ENCODE measurements at places on chromosomes 13 and 19.

DNA sequence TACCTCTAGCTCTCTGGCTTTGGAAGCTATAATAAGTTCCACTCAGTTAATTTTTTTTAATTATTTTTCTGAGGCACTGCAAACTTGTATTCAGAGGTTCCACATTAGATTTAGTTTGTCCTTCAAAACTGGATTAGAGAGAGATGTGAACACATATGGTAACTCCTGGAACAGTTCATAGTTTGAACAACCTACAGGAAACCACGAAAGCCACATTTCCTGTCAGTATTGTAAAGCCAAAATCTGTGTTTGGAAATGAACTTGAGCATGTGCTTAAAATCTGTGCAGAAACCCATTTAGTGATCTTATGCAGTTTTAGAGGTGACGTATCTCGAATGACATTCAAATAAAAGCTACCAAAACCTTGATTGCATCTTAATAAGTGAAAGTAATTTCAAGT, 1952.0 kb downstream of the OLFM4 start:
- no peak for DNase-seq

DNA sequence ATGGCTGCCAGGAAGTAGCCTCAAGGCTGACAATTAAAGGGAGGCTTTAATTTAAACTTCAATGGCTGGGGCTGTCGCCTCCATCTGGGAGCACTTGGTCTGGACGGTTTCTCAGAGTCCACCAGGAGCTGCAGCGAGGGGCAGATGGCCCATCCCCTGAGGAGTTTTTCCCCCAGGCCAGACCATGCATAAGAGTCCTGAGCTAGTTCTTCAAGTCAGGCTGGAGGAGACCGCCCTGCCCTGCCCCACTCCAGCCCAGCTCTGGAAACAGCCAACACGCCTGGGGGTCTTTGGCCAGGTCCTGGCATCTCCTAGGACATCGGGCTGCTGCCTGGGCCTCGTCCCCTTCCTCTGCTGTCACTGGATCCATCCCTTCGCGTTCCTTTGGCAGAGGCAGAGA, 5.3 kb upstream of the ACTN4 start:
- no peak for DNase-seq

GRCh38 chr13:110379358-110379757, 72.3 kb downstream of the COL4A2 start:
- no peak for DNase-seq

- no peak for DNase-seq
Measured at GRCh38 chr19:6026390-6027227, 48.7 kb upstream of the RANBP3 start.

DNA sequence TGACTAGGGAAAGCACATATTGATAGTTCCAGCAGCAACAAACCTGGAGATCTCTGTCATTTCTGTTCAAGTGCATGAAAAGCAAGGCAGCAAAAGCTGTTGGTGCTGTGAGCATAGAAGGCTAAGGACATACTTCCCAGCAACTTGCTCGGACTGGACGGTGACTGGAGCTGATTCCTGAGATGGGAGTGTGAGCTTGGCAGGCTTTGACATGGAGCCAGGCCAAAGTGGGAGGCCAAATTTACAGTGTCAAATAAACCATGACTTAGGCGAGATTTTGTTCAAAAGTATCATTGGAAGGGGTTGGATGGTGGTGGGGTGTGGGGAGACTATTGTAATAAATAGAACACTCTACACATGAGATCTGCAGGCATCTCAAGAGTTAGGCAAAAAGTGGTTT, 5.9 kb upstream of the ARGLU1 start:
- DNase-seq, result no peak

DNA sequence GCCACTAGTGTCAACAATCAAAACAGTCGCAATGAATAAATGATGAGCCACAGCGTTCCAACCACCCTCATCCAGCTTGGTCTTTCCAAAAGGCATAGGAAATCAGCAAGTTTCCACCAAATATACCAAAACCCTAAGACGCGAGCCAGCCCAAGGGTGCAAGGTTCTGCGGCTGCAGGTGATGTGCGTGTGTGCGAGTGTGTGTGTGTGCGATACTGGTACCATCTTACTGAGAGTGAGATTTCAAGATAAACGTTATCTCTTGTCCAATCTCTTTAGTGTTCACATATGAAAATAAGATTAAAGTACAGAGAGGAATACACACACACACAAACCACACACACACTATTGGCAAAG, 895 bp upstream of the TRPC4 start:
- no peak for DNase-seq

- no peak for DNase-seq
Measured at GRCh38 chr13:99819967-99820366, 151.6 kb downstream of the ZIC5 start.

DNA sequence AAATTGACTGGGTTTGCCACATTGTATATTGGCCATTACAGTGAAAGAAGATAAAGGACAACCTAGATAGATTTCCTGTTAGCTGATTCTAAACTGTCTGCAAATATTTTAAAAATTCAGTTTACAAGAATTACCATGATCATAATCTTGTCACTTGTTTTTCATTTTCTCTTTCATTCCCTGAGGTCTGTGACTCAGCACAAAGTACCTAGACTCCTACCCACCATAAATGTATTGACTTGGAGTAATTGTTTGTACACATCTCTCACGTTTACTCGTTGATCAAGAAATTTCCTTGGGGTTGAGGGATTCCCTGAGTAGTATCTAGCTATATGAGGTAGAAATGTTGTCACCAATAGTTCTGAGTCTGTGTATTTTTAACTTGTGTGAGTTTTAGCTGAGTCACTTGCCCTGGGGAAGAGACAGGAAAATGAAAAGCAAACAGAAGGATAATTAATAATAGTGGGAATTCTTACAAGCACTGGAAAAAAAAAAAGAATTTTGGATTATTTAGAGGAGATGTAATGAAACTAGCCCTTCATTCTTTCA, 299.2 kb upstream of the DACH1 start:
- peak; percentile 46 for DNase-seq

- DNase-seq, result no peak
Measured at GRCh38 chr13:73945382-73945781, 188.8 kb downstream of the KLF12 start.

DNA sequence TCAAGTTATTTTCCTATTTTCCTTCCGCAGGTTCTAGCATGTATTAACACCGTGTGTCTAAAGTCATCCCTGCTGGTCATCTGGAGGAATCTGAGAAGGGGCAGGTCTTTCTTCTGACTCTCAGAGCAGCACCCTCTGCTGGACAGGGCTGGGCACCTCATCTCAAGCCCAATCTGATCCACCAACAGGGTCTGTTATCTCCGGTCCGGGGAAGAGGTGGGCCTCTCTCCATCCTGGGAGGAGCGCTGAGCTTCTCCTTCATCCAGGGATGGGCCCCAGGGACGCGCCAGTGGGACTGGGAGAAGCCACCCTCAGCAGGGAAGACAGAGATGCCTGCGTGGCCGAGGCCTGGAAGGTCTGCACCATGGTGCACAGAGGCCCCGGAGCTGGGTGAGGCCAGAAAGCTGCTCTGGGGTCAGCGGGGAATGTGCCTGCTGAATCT, 26.0 kb upstream of the ZNF331 start:
- DNase-seq, result peak; percentile 50

- no peak for DNase-seq
Measured at GRCh38 chr13:84430015-84430414, 547.7 kb upstream of the SLITRK1 start.

GRCh38 chr13:104289400-104289799, 1223.2 kb upstream of the SLC10A2 start:
- DNase-seq, result no peak

DNA sequence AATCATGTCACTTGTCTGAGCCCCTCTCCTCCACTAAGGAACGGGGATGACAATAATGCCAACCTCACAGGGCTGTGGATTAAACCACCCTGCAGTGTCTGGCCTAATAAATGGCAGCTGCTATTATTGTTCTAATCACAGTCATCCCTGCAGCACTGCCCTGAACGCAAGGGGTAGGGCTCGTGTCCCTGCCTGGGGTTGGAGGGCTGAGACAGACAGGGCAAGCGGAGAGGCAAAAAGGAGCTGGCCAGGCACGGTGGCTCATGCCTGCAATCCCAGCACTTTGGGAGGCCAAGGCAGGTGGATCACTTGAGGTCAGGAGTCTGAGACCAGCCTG, 10.2 kb upstream of the KPTN start:
- DNase-seq, result no peak

DNA sequence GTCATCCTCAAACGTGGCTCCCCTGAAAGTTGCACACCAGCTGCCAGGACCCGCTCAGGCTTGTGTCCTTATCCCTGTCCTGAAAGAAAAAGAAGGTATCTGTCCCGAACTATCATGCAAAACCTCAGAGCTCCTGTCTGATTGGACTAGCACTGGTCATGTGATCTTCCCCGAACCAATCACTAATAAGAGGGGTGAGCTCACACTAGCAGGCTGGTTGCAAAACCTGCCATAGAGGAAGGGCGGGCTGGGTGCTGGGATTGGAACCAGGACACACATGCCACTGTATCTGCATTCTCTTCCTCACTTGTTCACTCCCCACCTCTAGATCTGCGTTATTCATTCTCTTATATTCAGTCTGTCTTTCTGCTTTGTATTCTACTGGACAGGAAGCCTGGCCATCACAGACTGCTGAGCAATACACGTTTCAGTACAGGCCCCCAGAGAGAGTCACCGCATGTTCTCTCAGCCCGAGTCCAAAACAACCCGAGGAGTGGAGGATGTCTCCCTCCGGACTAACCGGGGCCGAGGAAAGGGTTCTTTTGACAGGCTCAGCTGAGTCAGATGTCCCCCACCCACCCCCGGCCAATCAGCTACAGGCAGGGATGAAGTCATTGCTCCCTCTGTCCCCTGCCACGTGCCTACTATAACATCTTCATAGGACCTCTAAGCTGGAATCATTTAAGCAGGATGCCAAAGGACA, 97.7 kb downstream of the SIPA1L3 start:
- peak; percentile 48 for DNase-seq
